ENCODE measurements at places on chromosomes 1 and 21.

GRCh38 chr1:31036749-31037500, 28.6 kb downstream of the PUM1 start:
- DNase-seq = no peak

GRCh38 chr1:121525355-121525754, 340.6 kb downstream of the SRGAP2C start:
- no peak for DNase-seq

DNA sequence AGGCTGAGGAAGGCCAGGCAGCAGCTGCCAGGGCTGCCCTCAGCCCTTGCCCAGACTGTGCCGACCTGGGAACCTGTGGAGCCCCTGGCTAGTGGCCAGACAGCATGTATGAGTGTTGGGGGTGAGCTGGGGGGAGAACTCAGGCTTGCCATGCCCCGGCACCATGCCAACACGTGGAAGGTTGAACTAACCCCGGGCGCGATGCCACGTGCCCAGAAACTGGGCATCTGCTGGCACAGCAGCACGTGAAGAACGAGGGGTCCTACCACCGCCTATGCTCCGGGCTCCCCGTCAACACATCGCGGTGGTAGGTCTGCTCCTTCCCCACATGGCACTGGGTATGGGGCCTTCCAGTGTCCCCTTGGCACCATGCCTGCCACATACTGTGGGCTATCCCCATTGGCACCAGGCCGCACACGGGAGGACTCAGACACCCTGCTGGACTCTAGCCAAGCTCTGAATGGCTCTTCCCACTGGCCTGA, 68.7 kb downstream of the CASZ1 start:
- no peak for DNase-seq

DNA sequence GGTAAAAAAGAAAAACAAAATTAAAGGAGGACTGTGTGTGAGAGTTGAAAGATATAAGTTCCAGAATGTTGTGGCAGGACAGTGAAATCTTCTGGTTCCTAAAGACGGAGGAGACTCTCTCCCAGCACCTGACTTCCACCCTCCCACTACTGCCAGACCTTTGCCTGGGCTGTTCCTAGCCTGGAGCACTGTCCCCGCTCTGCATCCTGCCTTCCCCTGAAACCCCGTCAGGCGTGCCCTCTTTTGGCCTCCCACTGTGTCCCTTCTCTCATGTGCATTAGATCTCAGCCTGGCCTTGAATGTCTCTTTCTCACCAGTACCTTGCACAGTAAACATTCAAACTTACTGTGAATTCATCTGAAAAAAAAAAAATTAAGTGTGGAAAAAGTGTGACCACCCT, 74.1 kb downstream of the VPS26C start:
- DNase-seq = no peak

DNA sequence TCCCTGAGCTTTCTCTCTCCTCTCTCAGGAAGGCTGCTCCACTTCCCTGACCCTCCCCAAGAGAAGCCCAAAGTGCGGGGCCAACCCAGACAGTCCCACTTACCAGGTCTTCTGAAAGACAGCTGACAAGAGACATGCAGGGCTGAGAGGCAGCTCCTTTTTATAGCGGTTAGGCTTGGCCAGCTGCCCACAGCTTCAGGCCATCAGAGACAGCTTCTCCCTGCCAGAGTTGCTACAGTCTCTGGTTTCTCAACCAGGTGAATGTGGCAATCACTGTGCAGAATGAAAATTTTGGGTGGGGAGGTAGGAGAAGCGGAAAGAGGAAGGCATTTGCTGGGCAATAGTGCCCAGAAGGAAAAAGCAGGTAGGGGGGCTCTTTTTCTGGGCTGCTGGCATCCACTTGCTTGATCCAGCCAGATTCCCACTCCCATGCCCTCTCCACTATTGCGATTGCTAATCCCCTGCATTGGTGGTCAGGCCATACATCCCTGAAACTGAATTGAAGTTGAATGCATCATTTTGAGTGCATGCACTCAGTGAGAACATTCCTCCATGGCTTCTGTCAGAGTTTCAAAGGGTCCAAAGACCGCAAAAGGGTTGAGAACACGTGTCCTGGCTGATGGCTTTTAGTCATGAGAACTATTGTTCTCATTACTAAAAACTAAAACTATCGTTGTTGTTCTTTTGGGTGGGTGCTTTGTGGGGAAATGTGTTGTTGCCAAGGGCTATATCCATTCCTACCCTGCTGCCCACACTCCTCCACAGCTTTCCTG, at the start of gene S100A8:
S100A8 (minus strand) TSS at position 136 of the 773 bp plus-strand sequence. CDS start 538 bp downstream, outside the sequence.
- no peak for DNase-seq
